ENCODE measurements at places on chromosomes 16 and 17.

DNA sequence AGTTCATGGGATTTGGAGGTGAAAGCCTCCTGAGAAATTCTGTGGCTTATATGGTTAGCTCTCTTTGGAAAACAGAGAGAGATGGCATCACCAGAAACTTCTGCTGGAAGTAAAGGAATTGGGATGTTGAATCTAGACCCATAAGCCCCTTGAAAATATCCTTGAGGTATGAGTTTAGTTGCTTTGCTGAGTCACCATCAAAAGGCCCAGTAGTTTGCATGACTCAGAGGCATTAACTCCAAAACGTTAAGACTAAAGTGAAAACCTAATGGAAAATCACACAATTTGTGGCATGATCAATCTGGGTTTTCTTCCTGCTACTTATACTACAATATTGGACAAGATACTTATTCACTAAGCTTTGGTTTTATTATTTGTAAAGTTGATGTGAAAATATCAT lies 349.2 kb upstream of the SALL1 start:
- no peak for DNase-seq

DNA sequence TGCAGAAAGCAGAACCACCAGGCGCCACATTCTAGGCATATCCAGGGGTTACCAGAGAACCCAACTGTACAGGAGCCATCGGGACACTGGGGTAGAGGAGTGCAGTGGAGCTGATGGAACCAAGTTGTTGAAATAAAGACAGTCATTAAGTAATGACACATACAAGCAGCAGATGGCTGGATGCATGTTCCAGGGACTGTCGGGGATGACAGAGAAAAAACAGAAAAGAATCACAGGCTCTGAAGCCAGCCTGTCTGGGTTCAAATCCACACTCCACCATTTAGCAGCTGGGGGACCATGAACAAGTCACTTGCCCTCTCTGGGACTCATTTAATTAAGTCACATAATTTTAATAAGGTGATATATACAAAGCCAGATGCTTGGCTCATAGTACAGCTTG lies 117.1 kb downstream of the ZNF423 start:
- no peak for DNase-seq

DNA sequence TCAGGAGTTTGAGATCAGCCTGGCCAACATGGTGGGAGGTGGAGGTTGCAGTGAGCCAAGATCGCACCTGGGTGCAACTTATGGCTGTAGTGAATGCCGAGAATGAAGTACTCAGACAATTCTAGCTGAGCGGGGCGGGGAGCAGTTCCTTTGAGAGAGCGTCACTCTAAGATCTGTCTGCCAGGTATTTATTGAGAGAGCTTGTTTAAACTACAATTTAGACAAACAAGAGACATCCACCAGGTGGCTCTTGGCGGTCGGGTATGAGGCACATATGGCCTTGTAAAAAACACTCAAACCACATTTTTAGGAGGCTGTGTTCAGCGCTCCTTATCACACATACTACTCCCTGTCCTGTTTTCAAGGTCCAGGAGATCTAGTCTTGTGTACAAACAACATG lies 40.6 kb upstream of the CDH1 start:
- DNase-seq, result no peak

DNA sequence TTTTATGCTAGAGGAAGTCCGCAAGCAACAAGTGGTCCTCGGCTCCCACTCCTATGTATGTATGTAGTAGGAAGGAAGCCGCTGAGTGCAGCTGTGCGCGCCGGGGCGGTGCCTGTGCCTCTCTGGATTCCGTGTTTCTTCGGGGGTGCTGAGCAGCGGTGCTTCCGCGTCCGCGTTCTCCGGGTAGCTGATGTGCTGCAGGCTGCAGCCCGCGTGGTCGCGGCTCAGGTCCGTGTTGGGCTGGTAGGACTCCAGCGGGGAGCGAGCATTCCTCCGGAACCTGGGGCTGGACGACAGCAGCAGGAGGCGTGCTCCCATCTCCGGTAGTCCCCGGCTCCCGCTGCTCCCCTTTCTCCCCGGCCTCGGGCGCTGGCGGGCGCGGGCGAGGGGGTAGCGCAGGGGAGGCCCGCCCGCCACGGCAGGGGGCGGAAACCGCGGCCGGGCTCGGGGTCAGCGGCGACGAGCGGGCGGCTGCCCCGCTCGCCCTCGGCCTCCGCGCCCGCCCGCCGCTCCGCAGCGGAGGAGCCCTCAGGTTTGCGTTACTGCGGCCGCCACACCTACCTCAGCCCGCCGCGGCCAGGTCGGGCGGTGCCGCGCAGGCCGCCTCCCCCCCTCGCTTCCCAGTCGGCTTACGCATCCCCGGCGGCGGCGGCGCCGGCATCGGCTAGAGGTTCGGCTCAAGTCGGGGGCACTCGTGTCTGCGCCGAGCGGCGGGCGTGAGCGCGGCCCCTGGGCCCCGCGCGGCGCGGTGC lies 487 bp downstream of the C17orf67 start:
- DNase-seq, result peak; percentile 53

DNA sequence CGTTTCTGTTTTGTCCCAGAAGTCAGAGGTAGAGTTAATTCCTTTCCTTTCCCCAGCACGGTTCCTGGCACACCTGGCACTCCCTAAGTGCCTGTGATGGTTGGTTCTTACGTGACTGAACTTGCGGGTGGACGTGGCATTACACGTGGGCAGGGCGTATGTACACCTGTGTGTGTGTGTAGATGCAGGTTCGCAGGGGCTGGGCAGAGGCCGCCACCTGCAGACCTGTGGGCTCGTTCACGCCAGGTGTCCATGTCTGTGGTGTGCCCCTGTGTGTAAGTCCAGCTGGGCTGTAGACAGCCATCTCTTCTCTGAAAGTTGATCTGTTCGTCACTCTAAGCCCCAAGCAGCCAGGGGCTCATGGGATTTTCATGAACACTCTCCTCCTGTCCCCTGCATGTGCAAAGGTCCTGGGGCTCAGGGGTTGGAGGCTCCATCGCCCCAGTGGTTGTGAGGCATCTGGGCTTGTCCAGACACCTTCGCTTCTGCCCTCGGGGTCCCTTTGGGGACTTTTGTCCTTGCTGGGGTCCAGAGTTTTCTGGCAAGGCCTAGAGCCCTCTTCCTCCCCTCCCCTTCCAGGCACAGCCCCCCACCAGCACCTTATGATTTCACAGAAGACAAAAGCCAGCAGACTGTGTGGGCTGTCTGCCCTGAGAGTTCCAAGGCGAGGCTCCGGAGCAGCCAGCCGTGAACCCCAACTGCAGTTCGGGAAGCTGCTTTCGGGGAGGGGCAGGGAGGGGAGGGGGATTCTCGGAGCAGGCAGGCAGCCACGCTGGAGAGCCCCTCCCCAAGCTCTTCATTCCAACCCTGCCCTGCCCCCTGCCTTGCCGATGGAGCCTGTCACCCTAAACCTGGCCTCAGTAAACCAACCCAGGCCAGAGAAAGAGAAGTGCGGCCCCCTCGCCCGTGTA lies 5.4 kb upstream of the FSCN2 start:
- DNase-seq, result no peak

DNA sequence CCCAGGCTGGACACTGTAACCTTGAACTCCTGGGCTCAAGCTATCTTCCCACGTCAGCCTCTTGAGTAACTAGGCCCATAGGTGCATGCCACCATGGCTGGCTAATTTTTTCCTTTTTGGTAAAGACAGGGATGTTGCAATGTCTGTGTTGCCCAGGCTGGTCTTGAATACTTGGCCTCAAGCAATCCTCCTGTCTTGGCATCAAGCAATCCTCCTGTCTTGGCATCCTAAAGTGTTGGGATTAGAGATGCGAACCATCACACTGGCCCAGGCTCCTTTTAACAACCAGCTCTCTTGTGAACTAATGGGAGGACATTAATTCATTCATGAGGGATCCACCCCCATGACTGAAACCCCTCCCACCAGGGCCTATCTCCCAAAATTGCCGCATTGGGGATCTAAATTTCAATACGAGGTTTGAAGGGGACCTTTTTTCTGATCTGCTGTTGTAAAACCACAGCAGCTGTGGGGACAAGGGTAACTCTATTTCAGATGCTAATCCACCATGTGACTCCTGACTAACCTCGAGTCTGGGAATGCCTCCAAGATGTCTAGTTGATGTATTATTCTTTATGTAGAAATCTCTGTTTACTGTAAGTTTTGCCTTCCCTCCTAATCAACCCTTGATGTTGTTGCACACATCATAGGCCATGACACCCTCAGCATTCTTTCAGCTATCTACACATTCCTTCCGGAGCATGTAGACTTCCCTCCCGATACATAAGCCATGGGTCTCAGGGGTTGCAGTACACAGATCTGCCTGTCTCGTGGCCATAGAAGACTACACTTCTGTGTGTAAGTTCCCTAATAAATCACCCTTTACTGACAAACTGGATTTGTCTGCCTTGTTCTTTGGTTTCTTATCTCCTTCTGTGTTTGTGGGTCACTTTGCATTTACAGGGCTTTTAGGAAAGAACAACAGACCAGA lies 37.6 kb downstream of the RNF112 start:
- DNase-seq, result no peak

GRCh38 chr17:27914382-27914781 lies 21.2 kb upstream of the LYRM9 start:
- DNase-seq, result no peak

- no peak for DNase-seq
These were observed 45.1 kb upstream of the IRF8 start for GRCh38 chr16:85853547-85854545.

GRCh38 chr16:8776129-8776584 lies 21.3 kb downstream of the TMEM186 start:
- no peak for DNase-seq

- no peak for DNase-seq
These were observed 7.8 kb upstream of the SRL start for GRCh38 chr16:4249530-4250308.

DNA sequence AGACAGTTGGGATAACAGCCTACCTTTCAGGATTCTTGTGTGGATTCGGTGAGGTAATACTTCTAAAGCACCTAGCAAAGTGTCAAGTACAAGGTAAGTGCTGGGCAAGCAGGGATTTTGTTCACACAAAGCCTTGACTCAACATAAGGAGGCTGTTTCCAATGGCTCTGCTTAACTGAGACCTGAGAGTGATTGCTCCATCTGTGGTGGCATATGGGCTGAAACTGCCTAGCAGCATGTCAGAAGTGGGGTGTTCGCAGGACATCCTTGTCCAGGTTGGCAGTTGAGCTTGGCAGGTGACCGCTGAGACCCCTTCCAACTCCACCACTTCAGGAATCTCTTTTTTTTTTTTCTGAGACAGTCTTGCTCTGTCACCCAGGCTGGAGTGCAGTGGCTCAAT lies 19.8 kb downstream of the IL4R start:
- DNase-seq, result no peak

DNA sequence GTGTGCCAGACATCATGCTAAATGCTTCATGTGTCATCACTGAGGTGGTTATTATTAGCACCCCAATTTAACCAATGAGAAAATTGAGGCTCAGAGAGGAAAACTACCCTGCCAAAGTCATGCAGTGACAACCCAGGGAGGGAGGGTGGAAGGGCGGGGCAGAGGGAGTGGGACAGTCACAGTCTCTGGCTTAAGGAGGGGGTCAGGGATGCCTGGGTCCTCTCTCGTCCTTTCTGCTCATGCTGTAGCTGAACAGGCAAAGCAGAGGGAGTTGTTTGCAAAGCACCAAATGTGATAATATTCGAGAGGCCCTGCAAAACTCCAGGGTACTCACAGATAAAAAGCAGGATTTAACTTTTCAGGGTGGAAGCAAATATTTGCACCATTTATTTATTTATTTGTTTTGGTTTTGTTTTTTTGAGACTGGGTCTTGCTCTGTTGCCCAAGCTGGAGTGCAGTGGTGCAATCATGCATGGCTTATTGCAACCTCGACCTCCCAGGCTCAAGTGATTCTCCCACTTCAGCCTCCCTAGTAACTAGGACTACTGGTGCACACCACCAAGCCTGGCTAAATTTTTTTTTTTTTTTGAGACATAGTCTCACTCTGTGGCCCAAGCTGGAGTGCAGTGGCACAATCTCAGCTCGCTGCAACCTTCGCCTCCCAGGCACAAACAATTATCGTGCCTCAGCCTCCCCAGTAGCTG lies 47.9 kb upstream of the NKD1 start:
- DNase-seq, result peak; percentile 9

DNA sequence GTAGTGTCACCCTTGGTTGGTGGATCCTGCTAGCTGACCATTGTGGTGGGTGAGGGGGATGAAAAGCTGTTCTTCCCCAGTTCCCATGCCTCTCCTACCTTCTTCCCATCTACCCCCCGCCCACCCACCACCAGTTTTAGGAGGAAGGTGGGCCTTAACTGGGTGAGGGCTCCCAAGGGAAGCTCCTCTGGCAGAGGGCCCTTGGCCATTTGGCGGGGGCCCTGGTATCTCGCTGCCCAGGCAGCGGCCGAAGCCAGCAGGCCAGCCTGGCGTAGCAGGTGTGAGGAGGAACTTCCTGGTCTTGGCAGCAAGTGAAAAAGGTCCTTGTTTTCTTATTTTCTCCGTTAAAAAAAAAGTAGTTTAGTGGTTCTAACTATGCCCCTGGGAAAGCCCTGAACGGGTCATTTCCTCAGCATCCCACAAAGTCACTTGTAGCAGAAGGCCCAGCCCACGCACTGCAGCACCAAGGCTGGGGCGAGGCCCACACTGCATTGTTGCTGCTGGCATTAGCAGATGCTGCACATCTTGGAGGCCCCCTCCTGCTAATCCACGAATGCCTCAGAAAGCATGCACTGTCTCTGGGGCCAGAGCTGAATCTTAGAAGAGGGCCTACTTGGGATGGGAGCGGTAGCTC lies 72.5 kb downstream of the MPRIP start:
- no peak for DNase-seq

DNA sequence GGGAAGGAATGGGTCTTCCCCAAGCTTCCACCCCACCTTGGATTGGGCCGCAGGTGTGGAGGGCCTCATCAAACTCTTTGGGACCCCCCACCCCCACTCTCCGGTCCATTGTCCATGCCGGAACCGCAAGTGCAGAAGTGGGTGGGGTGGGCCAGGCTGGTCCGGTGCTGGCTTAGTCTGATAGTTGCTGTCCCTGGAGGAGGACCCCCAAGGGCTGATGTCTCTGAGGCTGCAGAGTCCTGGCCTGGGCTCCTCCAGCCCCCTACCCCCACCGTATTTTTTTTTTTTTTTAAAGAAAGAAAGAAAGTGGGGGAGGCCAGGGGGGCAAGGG lies 7.1 kb upstream of the ATXN7L3 start:
- DNase-seq, result no peak

DNA sequence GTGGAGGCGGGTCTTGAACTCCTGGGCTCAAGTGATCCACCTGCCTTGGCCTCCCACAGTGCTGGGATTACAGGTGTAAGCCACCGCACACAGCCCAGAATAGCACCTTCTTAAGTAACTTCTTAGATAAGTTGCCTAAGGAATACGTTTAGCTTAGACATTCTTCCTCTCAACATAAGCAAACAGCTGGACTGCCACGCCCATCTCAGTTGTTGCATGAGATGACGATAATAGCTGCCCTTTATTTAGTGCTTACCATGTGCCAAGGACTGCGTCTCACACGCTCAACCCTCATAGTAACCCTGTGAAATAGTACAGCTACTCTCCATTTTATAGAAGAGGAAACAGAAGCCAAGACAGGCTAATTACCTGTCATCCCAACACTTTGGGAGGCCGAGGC lies 11.8 kb downstream of the HASPIN start:
- DNase-seq, result no peak
